ENCODE measurements at places on chromosomes 2 and 18.

DNA sequence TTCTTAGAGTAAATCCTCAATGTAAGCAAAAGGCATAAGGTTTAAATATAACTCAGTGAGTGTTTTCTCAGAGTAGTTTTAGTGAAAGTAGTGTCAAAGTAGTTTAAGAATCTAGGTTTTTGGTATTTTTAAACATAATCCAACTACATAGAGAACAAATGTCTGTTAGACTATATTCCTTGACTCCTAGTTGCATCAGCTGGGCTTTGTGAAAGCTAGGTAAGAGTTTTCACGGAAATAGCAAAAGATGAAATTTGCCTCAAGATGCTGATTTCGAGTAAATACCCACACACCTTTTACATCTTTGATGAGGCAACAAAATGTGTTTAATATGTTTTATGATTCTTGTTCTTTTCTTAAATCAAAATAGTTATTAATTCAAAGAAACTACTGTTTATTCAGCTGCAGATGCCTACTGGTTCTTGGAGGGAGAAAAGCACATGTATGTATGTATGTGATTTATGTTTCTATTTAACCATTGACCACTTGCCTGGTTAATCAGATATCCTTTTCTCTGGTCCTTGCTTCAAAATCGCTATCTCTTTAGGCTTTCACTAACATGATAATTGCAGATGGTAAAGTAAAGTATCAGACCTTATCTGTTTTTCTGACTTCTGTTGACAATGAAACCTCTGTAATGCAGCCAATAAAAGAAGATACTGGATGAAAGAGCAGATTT, 117.4 kb upstream of the NOSTRIN start:
- no peak for DNase-seq

- no peak for DNase-seq
These were observed 48.4 kb downstream of the BCL2 start for GRCh38 chr18:63271148-63271547.

GRCh38 chr2:145380436-145381017, 860.6 kb upstream of the ZEB2 start:
- no peak for DNase-seq

- no peak for DNase-seq
These were observed 94.3 kb downstream of the DGKD start for GRCh38 chr2:233448575-233448974.

- no peak for DNase-seq
These were observed 33.3 kb downstream of the BMP10 start for GRCh38 chr2:68837861-68838341.

GRCh38 chr2:133342286-133343017, 225.8 kb downstream of the NCKAP5 start:
- no peak for DNase-seq

GRCh38 chr2:43152741-43153647, 73.4 kb downstream of the ZFP36L2 start:
- DNase-seq = no peak

DNA sequence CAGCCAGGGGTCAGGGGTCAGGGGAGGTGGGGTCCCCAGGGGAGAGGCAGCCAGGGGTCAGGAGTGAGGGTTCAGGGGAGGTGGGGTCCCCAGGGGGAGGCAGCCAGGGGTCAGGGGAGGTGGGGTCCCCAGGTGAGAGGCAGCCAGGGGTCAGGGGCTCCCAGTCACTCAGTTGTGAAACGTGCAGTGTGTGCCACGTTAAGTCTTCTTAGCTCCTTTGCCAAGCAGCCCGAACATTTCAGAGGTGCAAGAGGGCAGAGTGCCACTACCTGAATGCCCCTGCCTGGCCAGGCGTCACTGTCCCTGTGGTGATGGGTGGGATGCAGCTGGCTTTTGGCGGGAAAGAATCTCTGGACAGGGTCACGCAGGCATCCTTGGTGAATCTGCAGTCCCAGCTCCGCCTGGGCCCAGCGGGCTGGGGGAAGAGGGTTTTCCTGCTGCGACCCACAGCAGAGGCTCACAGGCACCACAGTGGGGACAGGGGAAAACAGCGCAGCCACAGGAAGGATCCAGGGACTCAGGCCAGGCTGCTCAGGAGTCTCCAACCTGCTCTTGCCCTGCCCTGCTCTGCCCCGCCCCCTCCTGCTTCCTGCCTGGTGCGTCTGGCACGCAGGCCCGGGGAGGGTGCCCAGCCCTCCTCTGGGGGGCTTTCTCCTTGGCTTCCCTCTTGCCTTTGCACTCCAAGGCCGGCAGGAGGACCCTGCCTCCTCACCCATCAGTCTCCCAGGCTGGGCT, 188.3 kb downstream of the TWIST2 start:
- DNase-seq = no peak

DNA sequence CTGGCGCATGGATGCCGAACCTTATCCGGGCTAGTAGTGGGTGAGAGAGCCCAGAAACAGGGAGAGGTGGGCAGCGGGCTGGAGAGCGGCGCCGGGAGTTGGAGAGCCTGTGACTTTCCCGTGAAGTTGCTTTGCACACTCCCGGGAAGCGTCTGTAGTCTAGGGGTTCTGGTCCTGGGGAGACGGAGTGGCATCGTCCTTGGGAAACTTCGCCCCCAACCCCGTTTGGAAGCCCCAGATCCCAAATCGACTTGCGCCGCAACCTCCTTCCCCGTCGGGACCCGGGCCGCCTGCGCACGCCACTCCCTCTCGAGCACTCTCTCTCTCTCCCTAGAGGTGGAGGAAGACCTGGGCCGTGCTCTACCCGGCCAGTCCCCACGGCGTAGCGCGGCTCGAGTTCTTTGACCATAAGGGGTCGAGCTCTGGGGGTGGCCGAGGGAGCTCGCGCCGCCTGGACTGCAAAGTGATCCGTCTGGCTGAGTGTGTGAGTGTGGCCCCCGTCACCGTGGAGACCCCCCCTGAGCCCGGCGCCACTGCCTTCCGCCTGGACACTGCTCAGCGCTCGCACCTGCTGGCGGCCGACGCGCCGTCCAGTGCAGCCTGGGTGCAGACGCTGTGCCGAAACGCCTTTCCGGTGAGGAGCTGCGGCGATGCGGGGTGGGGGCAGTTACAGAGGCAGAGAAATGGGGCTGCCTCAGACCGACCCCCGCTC, 456 bp downstream of the DOK1 start:
- DNase-seq = peak; percentile 73

GRCh38 chr2:1868683-1869141, 124.4 kb upstream of the PXDN start:
- DNase-seq = no peak

- DNase-seq = no peak
These were observed 289.7 kb downstream of the MYT1L start for GRCh38 chr2:2041256-2041824.
